ENCODE measurements at places on chromosomes 6 and 20.

DNA sequence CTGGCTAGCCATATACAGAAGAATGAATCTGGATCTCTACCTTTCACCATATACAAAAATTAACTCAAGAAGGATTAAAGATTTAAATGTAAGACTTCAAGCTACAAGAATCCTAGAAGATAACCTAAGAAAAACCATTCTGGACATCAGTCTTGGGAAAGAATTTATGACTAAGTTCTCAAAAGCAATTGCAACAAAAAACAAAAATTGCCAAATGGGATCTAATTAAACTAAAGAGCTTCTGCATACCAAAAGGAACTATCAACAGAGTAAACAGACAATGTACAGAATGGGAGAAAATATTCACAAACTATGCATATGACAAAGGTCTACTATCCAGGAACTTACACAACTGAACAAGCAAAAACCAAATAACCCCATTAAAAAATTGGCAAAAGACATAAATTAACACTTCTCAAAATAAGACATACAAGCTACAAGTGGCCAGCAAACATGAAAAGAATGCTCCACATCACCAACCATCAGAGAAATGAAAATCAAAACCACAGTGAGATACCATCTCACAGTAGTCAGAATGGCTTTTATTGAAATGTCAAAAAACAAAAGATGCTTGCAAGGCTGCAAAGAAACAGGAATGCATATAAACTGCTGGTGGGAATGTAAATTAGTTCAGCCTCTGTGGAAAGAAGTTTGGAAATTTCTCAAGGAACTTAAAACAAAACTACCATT lies 66.8 kb upstream of the RSPO3 start:
- no peak for DNase-seq

GRCh38 chr20:51138576-51138975 lies 115.7 kb upstream of the KCNG1 start:
- DNase-seq: no peak

- no peak for DNase-seq
These were observed 119.5 kb upstream of the KCNK16 start for GRCh38 chr6:39441986-39442385.

DNA sequence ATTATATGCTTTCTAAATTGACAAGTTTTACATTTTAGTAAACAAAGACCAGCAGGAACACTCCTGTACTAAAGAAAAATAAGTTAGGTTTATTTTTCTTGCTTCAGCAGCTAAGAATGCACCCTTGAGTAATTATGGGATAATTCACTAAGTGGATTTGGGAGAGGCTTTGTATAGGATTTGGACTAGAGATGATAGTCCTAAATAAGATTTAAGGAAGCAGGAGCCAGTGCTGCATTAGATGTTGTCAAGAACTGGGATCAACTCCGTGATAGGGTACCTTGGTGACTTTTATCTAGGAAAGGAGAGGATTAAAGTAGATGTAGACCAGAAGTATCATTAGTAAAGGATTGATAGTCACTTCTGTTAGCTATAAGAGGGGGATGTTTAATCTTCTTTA lies 4.1 kb upstream of the C6orf141 start:
- no peak for DNase-seq

DNA sequence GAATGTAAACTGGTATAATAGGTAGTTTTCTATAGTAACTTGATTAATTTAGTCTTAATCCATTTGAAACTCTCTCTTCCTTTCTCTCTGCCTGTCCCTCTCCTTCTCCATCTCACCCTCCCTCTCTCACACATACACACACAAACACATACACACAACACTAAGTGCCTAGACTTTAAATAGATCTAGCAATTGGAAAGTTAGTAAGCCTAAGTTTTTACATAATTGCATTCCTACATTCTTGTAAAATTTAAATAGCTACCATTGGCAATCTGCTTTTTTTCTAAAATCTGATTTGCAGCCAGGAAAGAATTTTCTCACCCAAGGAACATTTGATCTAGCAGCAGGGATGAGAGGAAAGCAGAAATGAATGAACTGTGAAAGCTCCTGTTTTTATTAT lies 15.7 kb downstream of the GFRA4 start:
- no peak for DNase-seq

DNA sequence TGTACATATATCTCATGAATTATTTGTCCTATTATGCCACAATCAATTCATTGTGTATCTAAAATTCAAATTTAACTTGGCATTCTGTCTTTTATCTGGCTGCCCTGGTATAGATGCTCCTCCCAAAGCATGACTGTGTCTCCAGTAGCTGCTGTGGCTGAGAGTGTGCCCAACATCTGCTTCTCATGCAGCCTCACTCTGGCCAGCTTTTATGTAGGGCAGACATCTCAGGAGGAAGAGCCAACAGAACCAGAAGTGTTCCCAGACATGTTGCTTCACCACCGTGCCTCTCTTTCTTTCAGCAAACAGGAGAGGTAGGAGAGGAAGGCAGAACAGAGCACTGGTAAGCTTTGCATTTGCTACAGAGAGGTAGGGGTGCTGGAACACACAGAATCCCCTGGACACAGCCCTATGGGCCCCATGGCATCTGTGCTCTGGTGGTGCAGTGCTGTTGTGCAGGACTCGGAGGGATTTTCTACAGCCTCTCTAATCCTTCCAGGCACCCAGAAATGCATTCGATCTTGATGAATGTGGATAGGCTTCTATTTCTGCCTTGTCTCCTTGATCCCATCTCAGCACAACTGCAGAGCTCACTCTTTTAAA lies 637.1 kb downstream of the UTRN start:
- DNase-seq: no peak

DNA sequence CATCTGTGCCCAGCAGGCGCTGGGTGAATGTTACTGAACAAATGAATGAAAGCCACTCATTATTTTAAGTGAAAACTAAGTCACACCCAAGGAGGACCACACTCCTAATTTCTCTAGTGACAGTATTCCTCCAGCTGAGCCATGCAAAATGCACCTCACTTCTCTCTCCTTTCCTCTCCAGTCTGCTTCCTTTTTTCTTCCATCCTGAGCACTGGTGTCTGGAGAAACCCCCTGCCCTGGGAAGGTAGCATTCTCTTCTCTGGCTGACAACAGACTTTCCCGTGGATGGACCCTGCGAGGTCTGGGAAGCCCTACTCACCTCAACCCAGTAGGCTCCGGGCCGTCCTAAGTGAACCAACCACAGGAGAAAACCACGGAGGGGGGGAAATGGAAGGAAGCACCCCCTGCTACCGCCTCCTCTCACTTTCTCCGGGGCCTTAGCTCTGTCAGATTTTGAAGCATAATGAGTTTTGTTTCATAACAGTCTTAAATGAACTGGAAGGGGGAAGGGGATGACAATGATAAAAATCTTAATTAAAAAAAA lies 22.6 kb downstream of the TRERF1 start:
- no peak for DNase-seq

- no peak for DNase-seq
These were observed 188.0 kb upstream of the TAB2 start for GRCh38 chr6:149129371-149130077.

GRCh38 chr6:133871131-133871530 lies 17.8 kb upstream of the TCF21 start:
- no peak for DNase-seq

GRCh38 chr6:90386399-90387382 lies 90.0 kb upstream of the BACH2 start:
- DNase-seq: no peak

DNA sequence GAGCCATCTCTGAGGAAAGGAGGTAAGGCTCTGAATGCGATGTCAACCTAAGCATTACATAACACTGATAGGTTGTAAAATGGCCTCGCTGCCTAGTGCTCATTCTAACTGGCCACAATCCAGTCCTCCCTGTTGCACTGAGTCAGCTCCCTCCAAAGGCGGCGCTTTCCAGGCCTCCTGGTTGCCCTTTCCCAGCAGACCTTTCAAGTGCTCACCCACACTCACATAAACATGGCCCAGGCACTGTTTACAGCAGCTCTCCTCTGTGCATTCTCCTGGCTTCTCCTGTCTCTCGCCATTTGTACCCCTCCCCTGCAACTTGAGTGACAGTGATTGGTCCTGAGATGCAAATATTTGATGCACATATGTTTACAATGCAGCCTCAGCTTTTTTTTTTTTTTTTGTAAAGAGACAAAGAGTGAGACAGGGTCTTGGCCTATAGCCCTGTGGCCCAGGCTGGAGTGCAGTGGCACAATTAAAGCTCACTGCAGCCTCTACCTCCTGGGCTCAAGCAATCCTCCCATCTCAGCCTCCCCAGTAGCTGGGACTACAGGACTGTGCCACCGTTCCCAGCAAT lies 36.8 kb upstream of the PRND start:
- DNase-seq: no peak

DNA sequence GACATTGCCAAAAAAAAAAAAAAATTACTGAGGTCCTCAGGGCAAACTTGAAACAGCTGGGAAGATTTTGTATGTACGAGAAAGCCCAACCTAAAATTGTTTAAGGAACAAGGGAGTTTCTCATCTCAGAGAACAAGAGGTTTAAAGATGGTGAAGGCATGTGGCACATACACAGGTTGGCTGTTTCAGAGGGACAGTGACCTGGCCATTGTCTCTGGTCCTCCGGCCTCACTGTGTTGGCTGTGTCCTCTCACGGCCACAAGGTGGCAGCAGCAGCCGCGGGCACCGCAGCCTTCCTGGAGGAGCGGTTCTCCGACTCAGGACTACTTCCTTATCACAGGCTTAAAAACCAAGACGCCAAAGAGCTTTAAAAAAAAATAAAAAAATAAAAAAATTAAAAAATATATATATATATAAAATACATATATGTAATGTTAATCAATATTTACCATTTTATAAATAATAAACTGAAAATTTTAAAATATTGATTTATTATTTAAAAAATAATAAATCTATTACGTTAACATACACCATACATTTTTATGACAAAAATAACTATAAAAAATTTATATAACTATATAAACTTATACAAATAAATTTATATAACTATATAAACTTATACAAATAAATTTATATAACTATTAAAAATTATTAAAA lies 52.8 kb downstream of the GTF2H5 start:
- DNase-seq: peak; percentile 31

DNA sequence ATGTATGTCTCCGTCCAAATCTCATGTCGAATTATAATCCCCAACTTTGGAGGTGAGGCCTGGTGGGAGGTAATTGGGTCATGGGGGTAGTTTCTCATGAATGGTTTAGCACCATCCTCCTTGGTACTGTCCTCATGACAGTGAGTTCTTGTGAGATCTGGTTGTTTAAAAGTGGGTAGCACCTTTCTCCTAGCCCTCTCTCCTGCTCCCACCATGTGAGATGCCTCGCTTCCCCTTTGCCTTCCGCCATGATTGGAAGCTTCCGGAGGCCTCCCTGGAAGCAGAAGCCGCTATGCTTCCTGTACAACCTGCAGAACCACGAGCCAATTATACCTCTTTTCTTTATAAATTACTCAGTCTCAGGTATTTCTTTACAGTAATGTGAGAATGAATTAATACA lies 123.1 kb downstream of the FYN start:
- DNase-seq: no peak

GRCh38 chr20:37615340-37616109 lies 78.3 kb upstream of the CTNNBL1 start:
- no peak for DNase-seq

DNA sequence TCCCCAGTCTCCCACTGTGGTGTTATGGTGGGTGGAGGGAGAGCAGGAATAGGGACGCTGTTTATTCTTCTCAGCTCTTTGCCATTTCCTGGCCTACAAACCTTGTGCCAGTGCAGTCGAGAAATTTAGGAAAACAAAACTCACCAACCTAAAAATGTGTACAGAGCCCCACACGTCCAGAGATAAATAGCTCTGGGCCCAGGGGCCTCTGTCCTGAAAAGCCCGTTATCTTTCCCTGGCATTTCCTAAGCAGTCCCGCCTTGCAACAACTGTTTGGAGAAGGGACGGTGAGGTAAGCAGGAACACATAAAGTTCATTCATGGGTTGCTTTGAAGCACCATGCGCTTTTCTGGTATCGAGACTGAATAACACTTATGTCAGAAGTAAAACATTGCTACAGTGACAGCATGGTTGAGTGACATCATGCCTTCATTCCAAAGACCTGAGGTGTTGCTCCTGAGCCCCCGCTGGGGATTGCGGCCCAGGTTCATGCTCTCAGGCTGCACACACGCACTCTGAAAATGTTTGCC lies 80.1 kb upstream of the NXT1 start:
- peak; percentile 90 for DNase-seq

DNA sequence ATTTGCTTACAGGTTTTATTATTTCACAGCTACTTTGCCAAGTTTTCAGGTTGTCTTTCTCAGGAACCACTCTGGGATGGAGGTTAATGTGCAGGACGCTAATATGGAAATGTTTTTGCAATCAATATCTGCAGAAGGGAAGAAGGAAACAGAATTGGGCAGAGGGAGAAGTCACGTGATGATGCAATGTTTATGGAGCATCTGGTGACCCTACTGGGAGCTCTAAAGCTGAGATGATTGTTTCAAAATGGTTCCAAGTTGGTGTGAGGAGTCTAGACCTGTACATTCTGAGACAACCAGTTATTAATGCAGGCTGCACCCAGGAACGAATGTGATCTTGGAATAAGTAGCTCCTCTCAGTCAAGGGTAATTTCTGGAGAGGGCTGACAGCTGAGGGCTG lies 905.4 kb upstream of the FLRT3 start:
- DNase-seq: no peak

- DNase-seq: no peak
These were observed 127.8 kb downstream of the ATXN1 start for GRCh38 chr6:16633465-16633864.

DNA sequence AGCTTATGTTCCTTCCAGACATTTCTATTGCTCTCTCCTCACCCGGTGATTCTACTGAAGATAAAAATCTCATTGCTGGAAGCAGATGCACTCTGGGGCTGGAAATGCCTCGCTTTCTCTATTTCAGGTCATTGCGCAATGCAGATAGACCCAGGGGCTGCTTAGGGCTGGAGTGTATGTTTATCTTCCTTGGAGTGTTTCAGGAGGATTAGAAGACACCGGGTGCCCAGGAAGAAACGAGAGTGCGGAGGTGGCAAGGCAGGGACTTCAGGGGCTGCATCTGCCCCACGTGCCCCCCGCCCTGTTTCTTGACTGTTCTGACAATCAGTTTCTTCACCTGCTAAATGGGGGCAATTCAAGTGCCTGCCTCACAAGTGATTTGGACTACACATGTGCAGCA lies 45.6 kb upstream of the IYD start:
- DNase-seq: no peak

DNA sequence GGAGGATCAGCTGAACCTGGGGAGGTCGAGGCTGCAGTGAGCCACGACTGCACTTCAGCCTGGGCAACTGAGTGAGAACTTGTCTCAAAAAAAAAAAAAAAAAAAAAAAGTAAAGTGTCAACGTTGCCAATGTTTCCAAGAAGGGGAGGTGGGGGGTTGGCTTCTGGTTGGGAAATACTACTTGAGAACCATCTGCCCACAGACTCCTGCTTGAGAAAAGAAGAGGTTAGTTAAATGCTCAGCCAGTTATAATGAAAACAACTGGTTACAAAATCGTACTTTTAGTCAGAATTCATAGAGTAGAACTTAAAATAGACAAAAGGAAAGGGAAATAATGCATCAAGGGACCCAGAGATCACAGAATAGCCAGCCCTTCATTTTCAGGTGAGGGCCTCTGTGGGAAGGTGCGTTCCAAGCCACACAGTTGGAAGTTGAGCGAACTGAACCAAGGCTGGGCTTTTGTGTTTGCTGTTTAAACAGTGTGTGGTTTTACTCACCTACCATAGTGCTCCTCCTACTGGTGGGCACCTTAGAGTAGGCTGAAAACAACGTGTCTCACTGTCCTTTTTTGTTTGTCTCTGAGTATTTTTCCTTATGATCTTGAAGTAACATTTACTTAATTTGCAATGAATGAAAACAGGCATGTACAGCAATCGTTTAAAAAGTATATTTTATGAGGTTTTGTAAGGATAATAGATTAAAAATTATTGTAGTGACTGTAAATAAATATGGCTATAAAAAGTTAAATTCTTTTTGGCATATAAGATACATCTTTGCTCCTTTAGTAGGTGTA lies 200.7 kb downstream of the BCAS1 start:
- peak; percentile 55 for DNase-seq

- DNase-seq: no peak
These were observed 65.0 kb downstream of the ISM1 start for GRCh38 chr20:13286052-13286451.

Data from non-pigmented ciliary epithelial cell (primary cell).